ENCODE measurements at places on chromosomes 4 and X.

- DNase-seq: no peak
Observed at GRCh38 chr4:93199492-93199891, 629.1 kb upstream of the ATOH1 start.

DNA sequence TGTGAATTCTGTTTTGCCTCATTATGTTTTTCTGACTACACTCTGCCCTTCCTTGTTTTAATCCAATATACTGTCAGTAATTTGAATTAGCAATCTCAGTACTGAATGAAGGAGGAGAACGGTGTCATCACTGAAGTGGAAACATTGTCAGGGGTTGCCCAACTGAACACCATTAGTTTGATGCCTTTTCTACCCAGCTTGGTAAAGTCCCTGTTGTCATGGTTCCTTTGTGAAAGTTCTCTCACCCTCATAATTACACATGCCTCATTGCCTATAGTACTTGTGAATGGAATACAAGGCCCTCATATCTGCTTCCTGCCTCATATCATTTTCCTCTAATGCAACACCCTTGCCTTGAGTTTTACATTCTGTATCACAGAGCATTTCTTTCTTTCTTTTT is 76.9 kb downstream of the RRAGB start:
- no peak for DNase-seq

DNA sequence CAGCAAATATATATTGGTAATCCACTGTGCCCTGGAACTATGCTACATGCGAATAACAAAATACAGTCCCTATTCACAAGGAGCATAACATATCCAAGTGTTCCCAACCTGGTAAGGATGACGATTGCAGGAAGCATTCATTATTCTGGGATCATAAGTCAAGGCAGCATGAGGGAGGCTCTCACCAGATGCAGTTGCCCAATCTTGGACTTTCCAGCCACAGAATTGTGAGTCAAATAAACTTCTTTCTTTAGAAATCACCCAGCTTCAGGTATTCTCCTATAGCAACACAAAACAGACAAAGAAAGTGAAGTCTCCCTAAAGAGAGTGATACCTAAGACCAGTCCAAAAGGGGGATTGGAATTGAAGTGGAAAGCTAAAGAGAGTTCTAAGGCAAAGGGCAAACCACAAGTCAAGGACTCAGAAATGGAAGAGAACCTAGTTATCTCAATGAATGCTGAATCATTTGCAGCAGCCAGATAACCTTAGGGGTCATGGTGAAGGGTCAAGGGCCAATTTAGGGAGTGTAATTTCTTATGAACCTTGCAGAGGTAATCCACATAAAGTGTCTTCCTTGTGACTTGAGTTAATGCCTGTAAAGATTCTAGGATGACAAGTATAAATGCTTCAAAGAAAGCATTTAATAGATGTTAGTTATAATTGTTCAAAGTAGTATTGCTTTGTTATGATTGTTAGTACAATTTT is 103.1 kb upstream of the PCDH7 start:
- no peak for DNase-seq

DNA sequence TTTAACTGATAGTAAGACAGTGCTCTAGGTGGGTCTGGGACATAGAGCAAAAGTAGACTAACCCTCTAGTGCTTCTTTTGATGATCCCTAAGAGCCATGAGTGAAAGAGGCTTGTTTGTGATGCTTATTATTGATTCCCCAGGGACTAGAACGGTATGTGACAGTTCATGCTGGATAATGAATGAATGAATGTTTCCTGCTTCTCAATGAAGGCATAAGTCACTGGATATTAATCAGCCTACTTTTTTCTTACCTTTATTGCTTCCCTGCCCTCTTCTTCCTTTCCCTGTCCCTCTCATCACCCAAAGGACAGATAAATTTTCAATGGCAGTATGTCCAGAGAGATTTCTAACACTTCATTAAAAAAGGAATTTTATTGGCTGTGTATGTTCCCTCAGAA is 486.2 kb downstream of the RPA4 start:
- DNase-seq: no peak

DNA sequence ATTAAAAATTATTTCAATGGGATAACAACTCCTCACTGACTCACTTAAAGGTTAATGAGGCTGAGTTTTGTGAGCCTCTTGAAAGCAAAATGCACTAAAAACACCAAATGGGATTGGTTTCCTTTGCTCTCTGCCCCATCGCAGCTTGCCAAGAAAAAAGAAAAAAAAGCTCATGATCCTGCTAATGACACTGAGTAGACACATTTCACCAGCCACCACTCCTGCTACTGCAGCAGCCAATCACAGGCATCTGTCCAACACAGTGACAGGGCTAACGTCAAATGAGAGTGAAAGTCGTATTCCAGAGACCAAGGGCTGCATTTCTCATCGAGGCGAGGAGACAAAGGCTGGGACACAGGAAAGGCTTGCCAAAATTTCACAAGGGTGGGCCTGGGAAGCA is 5.2 kb downstream of the APBB2 start:
- DNase-seq: no peak

GRCh38 chr4:83093060-83093640 is 21.4 kb downstream of the PLAC8 start:
- no peak for DNase-seq

DNA sequence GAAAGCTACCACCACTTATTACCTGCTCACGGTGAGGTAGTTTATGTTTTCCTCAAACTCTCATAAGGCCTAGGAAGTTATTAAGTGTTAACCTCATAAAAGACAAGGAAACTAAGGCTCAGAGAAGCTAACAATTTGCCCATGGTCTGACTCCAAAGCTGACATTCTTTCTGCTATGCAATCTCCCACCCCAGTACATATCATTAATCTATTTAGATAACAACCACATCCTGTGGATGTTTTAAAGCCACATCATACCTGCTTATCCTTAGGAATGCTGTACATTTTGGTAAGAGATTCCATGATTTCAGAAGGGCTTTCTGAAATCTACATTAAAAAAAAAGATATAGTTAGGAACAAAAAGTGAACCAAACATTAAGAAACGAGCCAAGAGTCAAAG is 55.4 kb downstream of the HUWE1 start:
- no peak for DNase-seq

GRCh38 chr4:41989994-41990364 is 351 bp upstream of the SLC30A9 start:
- DNase-seq: no peak

All from stimulated activated CD4-positive, alpha-beta T cell treated with anti-CD3 and anti-CD28 coated beads, TNF-alpha, amount 100 ng/mL, for 1 hour (primary cell).